Smooth muscle cell of the coronary artery (primary cell): ENCODE measurements at places on chromosomes 4 and X. TPM values are rescaled to one million over a fixed set of nuclear protein-coding genes. Genes with fewer than 3 reads are reported as not detected.

Gene UGT2B17
- not detected in 2 replicates for total RNA-seq

Gene DAPP1
- 0.59 TPM in 1 of 2 replicates, not detected in the other for total RNA-seq

Gene RBMXL3
- total RNA-seq: not detected in 2 replicates

Gene SLC6A14
- not detected in 2 replicates for total RNA-seq

Gene MAGEA1
- total RNA-seq: not detected in 2 replicates

Gene RASGEF1B
- 0.15 and 1.5 TPM in 2 replicates for total RNA-seq

Gene SPRY1
- 6.9 and 21.9 TPM in 2 replicates for total RNA-seq
